ENCODE measurements at places on chromosomes 13 and 19. TPM values are rescaled to one million over a fixed set of nuclear protein-coding genes. Genes with fewer than 3 reads are reported as not detected.

CACNG8 gene
- 0.14 TPM for total RNA-seq

TUBB4A gene
- total RNA-seq: not detected

TMEM238 gene
- 1.0 TPM for total RNA-seq

OLFM2 gene
- 2.2 TPM for total RNA-seq

DHDH gene
- not detected for total RNA-seq

GNA15 gene
- total RNA-seq: 0.23 TPM

F10 gene
- total RNA-seq: not detected

ICAM5 gene
- total RNA-seq: 0.09 TPM

KPTN gene
- total RNA-seq: 4.3 TPM

CACNG7 gene
- not detected for total RNA-seq

DZIP1 gene
- total RNA-seq: 4.0 TPM

SPINT2 gene
- total RNA-seq: 34.5 TPM

C1QTNF9 gene
- not detected for total RNA-seq

AMER2 gene
- not detected for total RNA-seq

SYT5 gene
- not detected for total RNA-seq

GRIN3B gene
- total RNA-seq: 0.28 TPM

GIPC3 gene
- 1.2 TPM for total RNA-seq

ZNF723 gene
- total RNA-seq: not detected

CDX2 gene
- total RNA-seq: not detected
